ENCODE measurements at places on chromosomes 12 and 14. TPM values are rescaled to one million over a fixed set of nuclear protein-coding genes. Genes with fewer than 3 reads are reported as not detected.

ERBB3 gene
- not detected for total RNA-seq

DNA sequence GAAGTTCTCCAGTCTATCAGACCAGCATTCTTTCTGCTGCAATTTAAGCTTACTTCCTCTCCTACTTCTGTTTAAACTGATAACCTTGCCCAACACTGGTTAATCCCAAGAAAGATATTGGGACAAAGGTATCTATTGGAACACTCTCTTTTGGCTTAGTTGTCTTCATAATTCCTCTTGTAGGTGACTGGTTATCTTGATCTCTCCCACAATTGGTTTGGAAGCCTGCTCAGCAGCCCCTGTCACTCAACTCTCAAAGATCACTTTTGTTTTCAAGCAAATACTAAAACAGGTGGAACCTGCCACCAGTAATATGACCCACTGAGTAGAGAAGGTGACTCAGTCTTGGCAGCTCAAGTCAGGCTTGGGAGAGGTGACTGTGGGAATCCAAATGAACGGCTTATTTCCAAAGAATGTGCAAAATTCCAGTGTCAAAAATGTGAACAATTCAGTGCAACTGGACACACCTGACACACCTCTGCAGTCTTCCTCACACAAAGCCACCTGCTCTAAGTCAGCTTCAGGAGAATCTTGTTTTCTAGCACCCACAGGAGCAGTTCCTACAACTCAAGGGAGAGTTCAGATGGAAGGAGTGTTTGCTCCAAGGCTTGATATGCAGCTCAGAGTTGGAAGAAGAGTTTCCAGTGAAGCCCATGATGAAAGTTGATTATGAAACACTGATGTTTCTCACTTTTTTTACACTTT lies 83.2 kb upstream of the SLC38A2 start:
- DNase-seq = no peak

TAS2R30 gene
- not detected for total RNA-seq

- DNase-seq = no peak
These were observed 55.3 kb upstream of the AMN1 start for GRCh38 chr12:31783996-31784645.

GRCh38 chr12:12443431-12443878 lies 86.6 kb downstream of the BORCS5 start:
- peak; percentile 79 for DNase-seq

TMEM63C gene
- not detected for total RNA-seq

DNA sequence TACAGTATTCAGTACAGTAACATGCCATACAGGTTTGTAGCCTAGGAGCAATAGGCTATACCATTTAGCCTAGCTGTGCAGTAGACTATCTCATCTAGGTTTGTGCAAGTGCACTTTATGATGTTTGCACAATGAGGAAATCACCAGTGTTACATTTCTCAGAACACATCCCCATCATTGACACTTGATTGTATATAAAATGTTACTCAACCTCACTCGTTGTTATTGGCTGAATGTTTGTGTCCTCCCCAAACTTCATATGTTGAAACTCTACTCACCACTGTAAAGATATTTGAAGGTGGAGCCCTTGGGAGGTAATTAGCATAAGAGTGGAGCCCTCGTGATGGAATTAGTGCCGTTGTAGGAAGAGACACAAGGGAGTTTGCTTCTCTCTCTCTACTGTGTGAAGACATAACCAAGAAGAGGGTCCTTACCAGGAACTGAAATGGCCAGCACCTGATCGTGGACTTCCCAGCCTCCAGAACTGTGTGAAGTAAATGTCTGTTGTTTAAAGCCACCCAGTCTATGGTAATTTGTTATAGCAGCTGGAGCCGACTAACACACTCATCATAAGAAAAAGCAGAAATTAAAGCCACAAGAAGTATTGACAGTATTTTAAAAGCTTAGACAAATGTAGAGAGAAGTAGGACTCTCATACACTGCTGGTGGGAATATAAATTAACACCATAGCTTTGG lies 3.2 kb upstream of the MED13L start:
- no peak for DNase-seq

DNA sequence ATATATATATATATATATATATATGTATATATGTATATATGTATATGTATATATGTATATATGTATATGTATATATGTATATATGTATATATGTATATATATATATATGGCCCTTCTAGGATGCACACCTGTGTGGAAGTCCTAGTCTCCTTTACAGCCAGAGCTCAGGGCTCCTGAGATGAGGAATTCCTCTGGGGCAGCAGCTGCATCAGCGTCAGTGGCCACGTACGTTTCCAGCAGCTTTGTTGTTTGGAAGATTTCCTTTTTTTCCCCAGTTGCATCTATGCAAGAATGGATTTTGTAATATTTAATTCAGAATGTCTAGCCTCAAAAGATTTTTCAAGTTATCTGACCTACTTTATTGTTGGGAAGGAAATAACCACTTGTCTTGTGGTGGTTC lies 68.6 kb downstream of the TNFAIP2 start:
- DNase-seq = no peak

RXYLT1 gene
- total RNA-seq = 38.1 TPM

GRCh38 chr12:117587631-117588287 lies 226.3 kb upstream of the NOS1 start:
- peak; percentile 37 for DNase-seq

- DNase-seq = no peak
These were observed 84.7 kb downstream of the ZNF664 start for GRCh38 chr12:124057691-124058090.

DNA sequence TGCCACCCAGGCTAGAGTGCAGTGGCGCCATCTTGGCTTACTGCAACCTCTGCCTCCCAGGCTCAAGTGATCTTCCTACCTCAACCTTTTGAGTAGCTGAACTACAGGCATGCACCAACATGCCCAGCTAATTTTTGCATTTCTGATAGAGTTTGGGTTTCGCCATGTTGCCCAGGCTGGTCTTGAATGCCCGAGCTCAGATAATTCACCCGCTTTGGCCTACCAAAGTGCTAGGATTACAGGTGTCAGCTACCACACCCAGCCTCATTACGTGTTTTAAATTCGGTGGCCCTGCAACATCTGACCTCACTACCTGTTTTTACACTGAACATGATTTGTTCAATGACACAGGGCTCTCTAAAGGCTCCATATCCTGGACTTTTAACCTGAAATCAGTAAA lies 22.9 kb upstream of the RDH16 start:
- DNase-seq = no peak

SDR39U1 gene
- total RNA-seq = 16.8 TPM
